ENCODE measurements at places on chromosomes 11 and 22.

DNA sequence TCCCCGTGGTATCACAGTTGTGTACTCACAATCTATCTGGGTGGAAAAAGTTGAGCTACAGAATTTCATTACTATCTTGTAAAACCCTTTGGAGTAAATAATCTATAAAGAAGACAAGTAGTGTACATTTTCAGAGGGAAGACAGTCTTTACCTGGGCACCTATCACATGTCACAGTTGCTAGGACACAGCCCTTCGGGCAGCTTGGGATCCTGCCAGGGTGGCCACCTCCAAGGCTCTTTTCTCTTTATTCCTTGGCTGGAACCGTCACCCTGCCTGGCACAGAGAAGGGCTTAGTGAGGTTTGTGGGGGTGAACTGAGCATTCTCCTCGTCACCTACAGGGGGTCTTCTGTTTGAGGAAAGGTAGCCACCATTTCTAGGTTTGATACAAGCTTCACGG is 23.6 kb downstream of the LRRC74B start:
- DNase-seq = no peak

- DNase-seq = no peak
These were observed 31.8 kb downstream of the TMPRSS5 start for GRCh38 chr11:113674397-113674685.

DNA sequence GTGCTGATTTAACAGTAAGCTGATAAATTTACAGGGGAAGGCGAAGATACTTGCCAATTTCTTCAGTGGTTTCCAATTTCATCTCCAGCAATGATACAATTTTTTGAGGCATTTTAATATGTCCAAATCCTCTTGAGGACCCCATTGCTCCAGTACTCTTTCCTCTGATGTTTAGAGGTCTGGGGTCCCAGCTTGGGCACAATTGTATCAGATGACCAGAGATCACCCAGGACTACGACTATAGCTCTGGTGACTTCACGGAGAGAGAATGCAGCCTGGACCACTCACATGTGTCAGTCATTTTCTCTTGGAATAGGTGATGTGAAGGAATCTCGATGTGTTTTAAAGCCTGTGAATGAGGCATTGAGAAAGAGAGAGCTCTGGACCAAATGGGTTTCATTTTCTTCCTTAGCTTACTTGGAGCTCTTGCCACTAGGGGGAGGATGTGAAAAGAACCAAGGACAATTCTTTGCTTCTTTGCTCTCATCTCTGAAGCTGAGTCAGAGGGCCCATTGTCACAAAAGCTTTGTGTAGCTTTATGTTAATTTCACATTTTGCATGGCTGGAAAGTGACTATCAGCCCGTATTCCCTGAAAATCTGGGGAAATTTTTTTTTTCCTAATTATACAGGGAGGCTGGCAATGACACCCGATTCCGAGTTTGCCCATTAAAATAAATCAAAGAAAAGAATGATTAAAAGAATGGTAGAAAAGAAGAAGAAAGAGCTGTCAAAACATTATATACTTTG is 6.7 kb upstream of the CCDC90B start:
- no peak for DNase-seq

DNA sequence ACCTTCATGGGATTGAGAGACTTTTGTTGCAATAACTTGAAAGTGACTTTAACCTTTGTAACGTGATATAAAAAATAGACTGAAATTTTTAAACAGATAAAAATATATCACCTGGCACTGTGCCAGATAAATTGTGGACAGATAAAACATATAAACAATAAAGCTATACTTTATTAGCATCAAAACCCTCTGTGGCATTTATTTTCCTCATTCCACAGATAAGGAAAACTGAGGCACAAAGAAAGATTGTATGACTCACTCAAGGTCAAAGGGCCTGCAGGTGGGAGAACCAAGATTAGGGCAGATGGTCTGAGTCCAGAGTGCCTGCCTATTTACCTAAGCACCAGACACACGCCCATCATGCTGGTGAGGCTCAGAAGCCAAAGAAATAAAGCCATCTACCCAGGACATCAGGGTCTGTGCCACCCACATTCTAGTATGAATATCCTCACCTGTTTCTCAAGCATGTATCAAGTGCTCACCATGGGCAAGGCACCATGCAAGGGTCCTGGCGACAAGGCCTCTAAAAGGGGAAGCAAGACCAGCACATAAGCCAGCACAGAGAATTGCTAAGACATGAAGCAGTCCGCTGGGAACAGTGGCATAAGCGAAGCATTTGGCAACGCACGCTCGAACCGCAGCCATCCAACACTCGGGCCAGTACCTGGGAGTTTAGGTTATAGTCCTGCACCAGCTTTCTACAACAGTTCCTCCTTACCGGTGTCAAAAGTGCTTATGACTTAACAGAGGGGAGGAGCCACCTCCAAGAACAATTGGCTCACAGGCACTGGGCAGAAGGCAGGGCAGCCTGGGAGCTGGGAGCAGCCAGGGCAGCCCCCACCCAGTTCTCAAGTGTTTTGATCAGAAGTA is 17.6 kb downstream of the MYH9 start:
- no peak for DNase-seq
